Effector CD4-positive, alpha-beta T cell (primary cell): ENCODE measurements at places on chromosomes 2 and 18.

DNA sequence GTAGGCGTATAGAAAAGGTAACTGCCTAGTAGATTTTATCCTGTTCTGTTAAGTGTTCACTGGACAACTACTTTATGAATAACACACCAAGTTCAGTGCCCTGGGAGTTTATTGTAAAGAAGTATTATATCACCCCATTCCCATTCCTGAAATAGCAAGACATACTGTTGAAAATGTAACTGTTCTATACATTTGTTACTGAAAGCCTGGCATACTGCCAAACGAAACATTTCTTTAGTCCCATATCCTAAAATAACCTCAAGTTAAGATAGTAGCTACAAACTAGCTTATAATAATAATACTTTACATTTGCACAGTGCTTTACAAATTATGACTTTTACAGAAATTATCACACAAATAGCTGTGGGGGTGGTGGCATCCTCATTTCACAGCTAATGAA is 25.1 kb downstream of the SPDYA start:
- DNase-seq: no peak

- DNase-seq: no peak
These were observed 21.0 kb upstream of the GPR75 start for GRCh38 chr2:53880756-53881155.

DNA sequence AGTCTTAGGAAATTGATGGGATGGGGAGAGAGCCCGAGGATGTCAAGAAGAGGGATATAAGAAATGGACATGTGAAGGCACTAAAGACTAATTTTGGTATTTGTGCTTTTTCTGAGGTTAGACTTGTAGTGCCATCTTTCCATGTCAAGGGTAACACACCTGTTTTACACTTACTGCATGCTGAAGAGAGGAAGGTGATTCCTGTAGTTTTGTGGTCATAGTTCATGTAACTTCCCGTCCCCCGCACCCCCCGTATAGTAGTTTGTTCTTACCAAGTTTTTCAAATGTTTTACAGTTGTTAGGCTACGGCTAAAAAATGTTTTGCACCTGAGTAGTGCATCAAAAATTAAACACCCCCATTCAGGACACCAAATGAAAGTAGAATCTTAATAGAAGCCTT is 73.8 kb downstream of the CLIP4 start:
- peak; percentile 27 for DNase-seq

DNA sequence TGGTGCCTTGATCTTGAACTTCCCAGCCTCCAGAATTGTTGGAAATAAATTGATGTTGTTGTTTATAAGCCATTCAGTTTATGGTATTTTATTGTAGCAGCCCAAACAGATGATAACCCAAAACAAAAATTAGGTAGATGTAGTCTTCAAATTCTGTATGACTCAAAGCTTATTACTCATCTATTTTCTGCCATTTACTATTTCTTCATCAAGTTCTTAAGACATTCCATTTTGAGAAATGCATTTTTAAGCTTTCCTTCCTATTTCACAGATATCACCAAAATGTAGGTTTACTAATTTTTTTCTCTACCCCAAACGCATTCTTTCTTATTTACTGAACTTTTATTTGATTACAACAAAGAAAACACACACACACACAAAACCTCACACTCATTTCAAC is 148.2 kb downstream of the RND3 start:
- no peak for DNase-seq

DNA sequence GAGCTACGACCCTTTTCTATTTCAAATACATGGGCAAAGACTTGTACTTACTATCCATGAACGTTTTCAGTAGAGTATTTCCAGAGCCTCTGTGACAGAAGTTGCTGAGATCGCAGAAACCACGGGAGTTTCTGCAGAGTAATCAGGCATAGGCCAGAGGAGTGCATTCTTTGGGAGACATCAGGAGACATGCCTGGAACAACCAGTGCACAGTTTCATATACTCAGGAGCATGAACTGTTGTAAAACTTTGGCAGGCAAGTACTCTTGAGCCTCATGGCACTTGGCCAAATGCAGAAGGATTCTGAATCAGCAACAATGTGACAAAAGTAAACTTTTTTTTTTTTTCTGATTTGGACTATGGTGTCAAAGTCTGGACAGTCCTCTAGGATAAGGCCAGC is 307.1 kb downstream of the GRB14 start:
- DNase-seq: no peak

DNA sequence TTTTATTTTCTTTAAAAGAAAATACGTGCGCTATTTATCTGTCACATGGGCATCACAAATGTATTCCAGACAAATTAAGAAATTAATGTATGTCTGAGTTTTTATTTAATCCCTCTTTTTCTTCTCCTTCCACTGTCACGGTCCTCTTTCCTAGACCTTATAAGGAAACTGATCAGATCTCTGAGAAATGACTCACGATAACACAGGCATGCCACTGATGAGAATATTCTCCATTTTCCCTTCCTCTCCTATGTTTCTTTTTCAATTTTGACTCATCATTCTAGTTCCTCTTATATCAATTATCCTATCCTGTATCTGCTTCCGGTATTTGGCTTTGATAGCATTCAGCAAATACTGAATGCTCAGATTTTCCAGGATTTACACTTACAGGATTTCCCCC is 121.8 kb downstream of the DSC3 start:
- DNase-seq: no peak

- DNase-seq: no peak
These were observed 6.7 kb downstream of the TNFRSF11A start for GRCh38 chr18:62331581-62332356.

DNA sequence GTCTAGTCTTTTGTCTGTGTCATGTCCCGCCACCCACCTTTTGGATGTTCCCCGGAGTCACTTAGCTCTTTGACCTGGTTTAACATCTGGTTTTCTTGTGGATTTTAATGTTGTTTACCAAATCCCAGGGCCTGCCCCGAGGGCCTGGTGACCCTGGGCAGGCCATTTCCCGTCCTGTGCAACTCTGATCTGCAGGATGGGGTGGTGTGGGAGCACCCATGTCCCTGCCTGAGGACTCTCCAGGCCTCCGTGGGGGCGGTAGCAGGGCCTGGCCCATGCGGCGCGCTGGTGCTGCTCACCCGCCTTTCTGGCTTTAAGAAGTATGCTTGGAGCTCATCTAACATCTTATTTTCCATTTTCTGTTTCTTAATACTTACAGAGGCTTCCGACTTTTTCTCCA is 10.7 kb downstream of the RAMP1 start:
- DNase-seq: no peak

- no peak for DNase-seq
These were observed 48.9 kb upstream of the ASXL2 start for GRCh38 chr2:25926984-25927756.

DNA sequence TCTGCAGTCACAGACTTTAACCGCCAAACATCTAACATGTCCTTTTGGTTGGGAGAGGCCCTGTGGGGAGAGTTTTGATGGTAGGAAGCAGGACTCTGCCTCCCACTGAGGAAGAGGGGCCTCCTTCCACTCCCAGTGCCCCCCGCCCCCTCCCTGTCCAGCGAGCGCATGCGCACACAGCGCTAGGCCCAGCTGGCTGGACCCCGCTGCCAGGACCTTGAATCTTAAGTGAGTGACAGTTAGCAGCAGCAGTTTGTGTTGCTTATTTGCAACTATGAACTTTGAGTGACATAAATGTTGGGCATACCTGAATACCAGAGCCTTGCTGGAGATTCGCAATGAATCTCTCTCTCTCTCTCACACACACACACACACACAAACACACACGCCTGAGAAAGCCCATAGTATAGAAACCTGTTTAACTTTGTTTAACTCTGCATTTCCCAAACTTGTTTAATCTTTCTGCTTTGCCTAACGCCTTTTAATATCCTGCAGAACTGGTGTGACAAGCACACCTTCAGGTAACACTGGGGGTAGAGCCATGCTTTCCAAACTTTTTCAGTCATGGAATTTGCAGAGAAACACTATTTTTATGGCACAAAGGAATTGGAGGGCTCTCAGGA is 134.6 kb upstream of the SMAD2 start:
- no peak for DNase-seq

- DNase-seq: no peak
These were observed 254.6 kb upstream of the ID2 start for GRCh38 chr2:8427211-8427610.

DNA sequence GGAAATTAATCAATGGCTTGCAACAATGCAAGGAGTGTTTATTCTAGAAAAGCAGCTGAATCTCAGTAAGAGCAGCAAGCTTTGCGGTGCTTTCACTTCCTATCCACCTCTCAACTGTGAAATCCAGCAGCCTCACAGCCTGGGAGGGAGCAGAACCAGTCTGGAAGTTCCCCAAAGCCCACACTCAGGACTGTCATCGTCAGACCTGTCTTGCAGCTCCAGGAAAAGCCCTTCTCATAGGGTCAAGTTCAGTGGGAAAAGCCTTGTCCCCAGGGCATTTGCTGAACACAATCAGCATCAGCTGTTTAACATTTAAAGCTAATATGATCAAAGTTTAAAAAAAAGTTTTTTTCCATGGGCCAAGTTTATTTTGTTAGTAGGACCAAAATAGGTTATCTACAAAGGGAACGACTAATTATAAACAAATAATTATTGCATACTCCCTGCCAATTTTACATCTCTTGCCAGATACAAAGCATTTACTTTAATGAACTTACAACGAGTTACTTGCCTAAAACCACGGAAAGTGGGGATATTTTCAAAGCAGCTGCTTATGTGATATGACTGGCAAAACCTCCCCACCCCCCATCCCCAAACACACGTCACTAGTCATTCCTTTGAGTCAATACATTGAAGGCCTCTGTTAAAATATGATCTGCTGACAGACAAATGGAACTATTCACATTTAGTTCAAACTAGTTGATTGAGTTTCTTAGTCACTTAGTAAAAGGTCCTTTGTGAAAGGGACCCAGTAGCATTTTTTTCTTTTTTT is 36.8 kb downstream of the PARD6G start:
- DNase-seq: no peak
